ENCODE measurements at places on chromosomes 5 and 9.

DNA sequence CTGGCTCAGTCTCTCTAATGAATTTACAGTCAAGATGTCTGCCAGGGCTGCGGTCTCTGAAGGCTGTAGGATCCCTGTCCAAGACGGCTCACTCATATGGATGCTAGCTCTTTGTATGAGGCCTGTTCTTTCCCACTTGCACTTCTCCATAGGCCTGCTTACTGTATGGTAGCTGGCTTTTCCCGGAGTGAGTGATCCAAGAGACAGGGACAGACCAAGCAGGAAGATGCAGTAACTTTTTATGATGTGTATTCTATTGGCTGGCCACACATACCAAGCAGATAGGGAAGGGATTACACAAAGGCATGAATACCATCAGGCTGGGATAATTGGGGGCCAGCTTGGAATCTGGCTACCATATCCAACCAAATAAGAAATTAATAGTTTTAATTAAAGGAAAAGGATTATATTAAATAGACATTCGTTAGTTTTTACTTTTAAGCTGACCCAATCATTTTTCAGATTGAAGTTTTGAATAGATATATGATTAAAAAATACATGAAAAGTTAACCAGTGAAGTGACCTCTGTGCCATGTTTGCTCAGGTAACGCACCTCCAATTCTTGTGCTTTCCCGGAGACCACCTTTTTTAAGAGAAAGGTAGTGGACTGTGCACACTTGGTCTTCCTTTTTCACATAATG is 20.6 kb downstream of the NSD1 start:
- no peak overlapping the region for H3K4me3 ChIP-seq
- DNase-seq: no peak
- no peaks in the 10 kb centered on the region for H3K27me3 ChIP-seq
- H3K4me1 ChIP-seq: no peaks in the 10 kb centered on the region
- no peak overlapping the region for H3K27ac ChIP-seq

- no peaks in the 10 kb centered on the region for H3K4me1 ChIP-seq
- no peak overlapping the region for H3K27ac ChIP-seq
- no peaks in the 10 kb centered on the region for H3K36me3 ChIP-seq
- DNase-seq: no peak
- no peak overlapping the region for H3K4me3 ChIP-seq
Measured at GRCh38 chr9:5459289-5459829, 9.0 kb downstream of the CD274 start.

GRCh38 chr5:134177369-134178095 is 782 bp upstream of the SKP1 start:
- peaks cover 17% of the 10 kb centered on the region for H3K4me1 ChIP-seq
- peak overlapping the region; percentile 76 for H3K4me3 ChIP-seq
- DNase-seq: peak; percentile 19

GRCh38 chr5:100860407-100860806 is 42.7 kb downstream of the ST8SIA4 start:
- no peak overlapping the region for H3K27ac ChIP-seq
- no peaks in the 10 kb centered on the region for H3K36me3 ChIP-seq
- H3K27me3 ChIP-seq: no peaks in the 10 kb centered on the region
- H3K4me3 ChIP-seq: no peak overlapping the region

GRCh38 chr5:144260121-144260520 is 89.4 kb downstream of the KCTD16 start:
- H3K27me3 ChIP-seq: no peaks in the 10 kb centered on the region
- H3K27ac ChIP-seq: no peak overlapping the region
- H3K4me1 ChIP-seq: no peaks in the 10 kb centered on the region
- H3K4me3 ChIP-seq: no peak overlapping the region
- no peak for DNase-seq
- no peaks in the 10 kb centered on the region for H3K36me3 ChIP-seq

GRCh38 chr5:139845846-139846681 is 50.5 kb downstream of the PSD2 start:
- no peaks in the 10 kb centered on the region for H3K4me1 ChIP-seq
- no peak for DNase-seq
- peaks cover 95% of the 10 kb centered on the region for H3K27me3 ChIP-seq
- no peak overlapping the region for H3K4me3 ChIP-seq
- no peak overlapping the region for H3K27ac ChIP-seq

DNA sequence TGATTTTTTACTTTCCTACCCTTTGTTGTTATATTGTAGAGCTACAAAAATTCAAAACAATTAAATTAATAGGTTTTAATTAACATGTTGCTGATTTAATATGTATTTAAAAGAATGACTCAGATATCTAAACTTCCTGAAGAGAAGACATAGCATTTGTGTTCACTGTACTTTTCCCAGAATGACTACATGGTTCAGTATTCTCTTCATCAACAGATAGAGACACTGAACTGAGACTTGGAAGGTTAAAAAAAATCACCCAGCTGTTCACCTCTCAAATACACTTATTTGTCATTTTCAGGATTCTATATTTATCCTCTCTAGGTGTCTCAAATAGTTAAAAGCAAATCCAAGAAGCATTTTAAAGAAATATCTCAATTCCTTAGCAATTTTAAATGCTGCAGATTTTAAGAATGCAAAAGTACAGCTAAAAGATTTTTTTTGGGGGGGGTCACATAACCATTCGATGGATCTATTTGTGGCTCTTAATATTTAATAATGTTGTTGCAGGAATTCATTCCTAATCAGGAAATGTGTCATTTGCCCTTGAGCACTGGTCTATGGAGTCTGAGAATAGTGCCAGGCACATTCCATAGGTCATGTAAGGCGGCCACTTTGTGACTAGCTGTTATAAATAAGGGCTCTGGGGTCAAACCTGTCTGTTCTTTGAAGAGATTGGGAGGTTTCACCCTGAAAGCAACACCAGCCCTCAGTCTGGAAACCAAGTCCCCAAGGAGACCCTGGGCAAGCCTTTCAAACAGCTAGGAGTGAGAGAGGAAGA is 463.1 kb downstream of the NR2F1-AS1 start:
- H3K27ac ChIP-seq: no peak overlapping the region
- no peaks in the 10 kb centered on the region for H3K27me3 ChIP-seq
- H3K36me3 ChIP-seq: no peaks in the 10 kb centered on the region
- H3K4me3 ChIP-seq: no peak overlapping the region
- peaks cover 16% of the 10 kb centered on the region for H3K4me1 ChIP-seq

Measured in neural progenitor cell (in vitro differentiated cells).